ENCODE measurements at places on chromosomes 1 and 21.

DNA sequence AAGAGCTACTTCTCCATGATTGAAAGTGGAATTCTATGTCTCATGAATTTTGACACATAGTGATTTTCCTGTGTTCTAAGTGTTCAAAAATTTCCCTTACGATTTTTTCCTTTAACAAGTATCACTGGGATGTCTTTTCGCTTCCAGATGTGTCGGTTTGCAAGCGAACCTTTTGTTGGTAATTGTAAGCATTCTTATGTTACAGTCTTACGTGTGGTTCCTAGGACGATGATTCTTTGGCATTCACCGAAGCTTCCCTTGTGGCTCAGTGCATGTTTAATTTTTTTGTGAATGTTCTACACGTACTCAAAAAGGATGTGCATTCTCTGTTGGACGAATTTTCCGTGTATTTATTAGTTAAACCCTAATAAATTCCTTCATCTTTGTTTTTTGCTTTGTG, 211.6 kb downstream of the CAMTA1 start:
- no peak for DNase-seq

DNA sequence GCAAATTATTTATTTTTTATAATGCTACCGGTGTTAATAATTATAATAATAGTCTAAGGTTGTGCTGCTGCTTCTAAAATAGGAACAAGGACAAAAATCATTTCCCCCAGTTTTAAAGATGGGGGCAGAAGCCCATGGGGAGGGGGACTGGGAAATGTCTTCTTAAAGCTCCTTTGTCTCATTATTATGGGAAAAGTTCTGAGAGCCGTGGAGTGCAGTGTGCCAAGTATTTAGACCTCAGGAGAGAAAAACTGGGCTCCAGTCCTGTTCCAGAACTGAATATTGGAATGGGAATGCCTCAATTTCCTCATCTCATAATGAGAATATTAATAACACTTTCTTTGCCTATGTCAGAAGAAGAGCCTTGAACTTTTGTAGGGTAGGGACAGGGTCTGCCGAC, 40.9 kb upstream of the ATF3 start:
- no peak for DNase-seq

DNA sequence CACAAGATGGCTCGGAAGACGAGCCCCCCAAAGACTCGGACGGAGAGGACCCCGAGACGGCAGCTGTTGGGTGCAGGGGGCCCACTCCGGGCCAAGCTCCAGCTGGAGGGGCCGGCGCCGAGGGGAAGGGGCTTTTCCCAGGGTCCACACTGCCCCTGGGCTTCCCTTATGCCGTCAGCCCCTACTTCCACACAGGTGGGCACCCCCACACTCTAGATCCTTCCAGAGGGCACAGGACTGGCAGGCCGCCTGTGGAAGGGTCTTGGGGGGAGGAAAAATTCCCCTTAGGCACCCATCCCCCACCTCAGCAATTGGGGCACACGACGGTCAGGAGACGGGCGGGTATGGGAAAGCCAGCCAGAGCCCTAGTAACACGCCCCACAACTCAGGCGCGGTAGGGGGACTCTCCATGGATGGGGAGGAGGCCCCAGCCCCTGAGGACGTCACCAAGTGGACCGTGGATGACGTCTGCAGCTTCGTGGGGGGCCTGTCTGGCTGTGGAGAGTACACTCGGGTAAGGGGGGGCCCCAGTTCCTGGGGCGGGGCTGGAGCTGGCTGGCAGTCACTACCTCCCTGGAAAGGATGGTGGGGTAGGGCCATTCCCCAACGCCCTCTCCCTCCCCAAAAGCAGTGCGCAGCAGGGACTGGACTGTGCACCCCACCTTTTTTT, 16.1 kb downstream of the NOC2L start:
- DNase-seq: no peak

GRCh38 chr1:162197615-162198421, 128.3 kb downstream of the NOS1AP start:
- DNase-seq: no peak

DNA sequence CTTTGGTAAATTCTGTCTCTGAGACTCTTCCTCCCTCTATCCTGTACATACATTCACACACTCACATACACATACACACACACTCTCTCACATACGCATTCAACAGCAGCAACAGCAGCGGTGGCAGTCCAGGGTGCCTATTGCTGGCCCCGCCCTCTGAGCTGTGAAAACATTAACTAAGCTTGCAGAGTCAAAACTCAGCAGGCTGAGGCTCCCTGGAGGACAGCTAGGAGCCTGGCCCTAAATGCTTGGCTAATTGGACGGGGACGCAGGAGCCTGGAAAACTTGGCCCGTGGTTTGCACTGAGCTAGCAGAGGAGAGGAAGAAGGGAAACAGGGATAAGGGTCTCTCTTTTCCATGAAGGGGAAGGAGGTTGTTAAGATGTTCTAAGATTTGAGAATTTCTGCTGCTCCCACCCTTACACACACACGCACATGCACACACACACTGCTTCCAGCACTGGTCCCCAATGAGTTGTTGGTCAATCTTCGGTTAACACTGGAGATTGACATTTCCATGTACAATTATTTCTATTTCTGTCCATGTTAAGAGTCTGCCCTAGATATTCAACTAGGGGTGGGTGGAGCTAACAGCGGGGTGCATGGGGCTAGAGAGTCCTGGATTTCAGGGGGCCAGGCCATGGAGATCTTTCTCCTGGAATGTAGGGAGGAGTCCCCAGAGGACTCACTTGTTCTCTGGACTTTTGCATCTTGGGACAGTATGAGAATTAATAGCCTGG, 94.2 kb downstream of the PLXNA2 start:
- DNase-seq: no peak

GRCh38 chr1:22309572-22309971, 142.1 kb upstream of the ZBTB40 start:
- no peak for DNase-seq

GRCh38 chr1:246608616-246609376, 42.5 kb downstream of the CNST start:
- DNase-seq: no peak

- DNase-seq: no peak
Observed at GRCh38 chr1:169974067-169974466, 80.4 kb upstream of the SCYL3 start.

GRCh38 chr1:89739013-89739843, 81.6 kb upstream of the LRRC8D start:
- DNase-seq: no peak

All from T follicular helper cell (primary cell).